ENCODE measurements at places on chromosomes 7 and 10.

DNA sequence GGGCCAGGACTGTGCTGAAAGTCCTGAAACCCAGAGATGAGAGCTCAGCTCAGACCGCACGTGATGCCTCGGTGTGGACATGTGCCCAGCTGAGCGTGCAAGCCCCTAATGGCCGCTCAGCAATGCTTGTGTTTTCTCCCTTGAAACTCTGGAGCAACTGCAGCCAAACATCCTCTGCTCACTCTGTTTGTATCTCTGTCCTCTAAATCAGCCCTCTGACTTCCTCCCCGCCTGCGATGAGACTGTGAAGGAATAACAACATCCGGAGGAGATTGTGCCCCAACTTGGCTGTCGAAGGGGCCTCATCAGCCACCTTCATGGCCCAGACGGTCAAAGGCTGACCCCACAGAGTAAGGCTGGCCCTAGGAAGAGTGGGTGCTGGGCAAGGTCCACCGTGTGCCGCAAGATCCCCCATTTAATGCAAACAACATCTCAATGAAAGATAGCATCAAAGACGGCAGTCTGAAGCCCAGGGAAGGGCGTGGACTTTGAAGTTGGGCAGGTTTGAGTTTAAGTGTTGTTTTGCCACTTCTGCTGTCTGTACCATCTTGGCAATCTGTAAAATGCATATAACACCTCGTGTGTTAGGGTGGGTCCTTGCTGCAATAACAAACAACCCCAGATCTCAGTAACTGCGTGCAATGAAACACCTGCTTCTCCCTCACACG, 39.9 kb downstream of the CALML3 start:
- peak; percentile 61 for DNase-seq

DNA sequence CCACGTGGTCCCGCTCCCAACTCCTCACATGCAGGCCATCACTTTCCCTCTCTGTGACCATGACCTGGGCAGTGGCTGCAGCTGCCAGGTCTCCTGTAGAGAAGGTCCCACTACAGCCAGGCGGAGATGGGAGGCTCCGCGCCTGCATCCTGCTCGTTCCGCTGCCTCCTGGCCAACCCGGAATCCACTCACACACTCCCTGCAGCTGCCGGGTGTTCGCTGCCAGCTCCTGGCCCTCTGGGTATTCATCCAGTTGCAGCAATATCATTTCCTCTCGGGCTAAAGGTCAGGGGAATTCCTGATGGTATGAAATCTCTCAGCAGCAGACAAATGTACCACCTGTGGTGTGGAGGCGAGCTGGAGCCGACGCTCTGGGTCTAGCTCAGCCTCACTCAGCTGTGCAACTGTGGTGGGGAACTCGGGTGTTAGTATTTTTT, 65.7 kb downstream of the TLL2 start:
- no peak for DNase-seq

GRCh38 chr10:47330804-47331203, 8.6 kb downstream of the GDF2 start:
- no peak for DNase-seq

DNA sequence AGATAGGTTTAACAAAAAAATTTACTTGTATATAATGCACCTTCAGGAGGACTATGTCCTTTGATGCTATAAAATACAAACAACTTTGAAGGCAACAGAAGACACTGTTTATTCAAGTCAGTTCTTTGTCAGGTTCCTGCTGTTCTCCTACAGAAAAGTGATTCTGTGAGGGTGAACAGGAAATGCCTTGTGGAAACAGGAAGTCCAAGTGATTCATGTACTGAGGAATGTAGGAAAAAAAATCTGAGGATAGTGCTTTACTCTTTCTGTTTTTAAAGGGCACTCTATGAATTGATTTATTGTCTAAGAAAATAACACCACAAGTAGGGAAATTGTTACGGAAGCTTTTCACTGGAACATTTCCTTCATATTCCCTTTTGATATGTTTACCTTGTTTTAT, 171.9 kb downstream of the HDAC9 start:
- no peak for DNase-seq

DNA sequence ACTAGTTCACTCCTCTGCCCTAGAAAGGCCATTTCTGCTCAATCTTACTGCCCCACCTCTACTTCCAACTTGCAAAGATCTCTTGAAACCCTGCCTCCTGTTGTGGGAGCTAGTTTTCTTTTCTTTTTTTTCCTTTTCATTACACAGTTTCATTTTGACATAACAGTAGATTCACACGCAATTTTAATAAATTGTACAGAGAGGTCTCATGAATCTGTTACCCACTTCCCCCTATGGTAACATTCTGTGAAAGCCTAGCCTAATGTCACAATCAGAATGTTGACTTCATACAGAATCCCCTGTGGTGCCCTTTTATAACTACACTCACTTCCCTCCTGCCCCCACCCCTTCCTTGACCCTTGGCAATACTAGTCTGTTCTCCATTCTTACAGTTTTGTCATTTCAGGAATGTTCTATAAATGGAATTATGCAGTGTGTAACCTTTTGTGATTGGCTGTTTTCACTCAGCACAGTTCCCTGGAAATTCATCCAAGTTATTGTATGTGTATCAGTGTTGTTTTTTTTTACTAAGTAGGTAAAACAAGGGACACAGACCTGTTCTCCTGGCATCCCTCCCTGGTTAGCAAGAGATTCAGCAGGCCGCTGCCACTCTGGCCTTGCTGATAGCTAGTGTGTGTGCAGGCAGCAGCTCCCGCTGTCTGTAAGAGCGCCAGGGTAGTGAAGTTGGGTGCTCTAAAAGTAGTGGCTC, 21.5 kb downstream of the CHST3 start:
- no peak for DNase-seq

DNA sequence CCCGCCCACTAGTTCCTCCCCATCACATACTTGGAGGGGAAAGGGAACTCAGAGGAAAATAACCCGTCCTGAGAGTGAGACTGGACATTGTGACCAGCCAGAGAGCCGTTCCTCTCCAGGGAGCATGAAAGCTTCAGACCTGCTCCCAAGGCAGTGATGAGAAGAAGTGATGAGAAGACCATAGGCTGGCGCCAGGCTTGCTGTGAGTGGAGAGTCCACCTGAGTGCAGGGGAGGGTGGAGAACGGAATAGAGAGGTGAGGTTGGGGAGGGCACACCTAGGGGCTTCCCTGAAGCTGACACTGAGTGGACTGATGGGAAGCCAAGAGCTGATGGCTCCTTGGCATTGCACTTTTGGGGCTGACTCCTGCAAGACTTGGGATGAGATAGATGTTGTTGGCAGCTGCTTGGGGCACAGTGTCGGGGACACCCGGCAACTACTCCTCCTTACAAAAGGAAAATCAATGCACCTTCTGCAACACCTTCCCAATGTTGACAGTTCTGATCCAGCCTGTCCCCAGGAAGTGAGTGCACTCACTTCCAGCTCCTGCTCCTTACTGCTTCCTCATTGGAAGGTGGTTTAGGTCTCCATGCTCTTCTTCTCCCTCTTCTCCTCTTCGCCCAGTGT, 79.4 kb downstream of the EMX2 start:
- no peak for DNase-seq

- no peak for DNase-seq
Observed at GRCh38 chr7:139159900-139160675, 50.6 kb upstream of the ZC3HAV1 start.

- DNase-seq: no peak
Observed at GRCh38 chr10:113958631-113959382, 84.9 kb upstream of the ADRB1 start.

DNA sequence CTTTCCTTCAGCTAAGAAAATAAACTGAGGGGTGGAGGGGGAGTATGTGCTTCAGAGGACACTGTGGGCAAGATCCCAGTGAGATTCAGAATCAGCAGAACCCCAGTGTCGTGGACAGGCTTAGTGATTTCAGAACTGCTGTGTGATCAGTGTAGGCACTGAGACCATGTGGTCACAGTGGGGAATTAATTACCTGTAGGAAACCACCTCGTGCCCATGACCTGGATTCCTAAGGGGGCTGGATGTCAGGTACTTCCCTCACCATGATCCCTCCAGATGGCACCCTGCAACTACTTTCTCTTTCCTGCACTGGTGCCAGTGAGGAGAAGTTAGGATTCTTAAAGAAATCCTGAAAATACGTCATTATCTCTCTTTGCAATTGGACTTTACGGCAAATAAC, 64.4 kb downstream of the HBP1 start:
- no peak for DNase-seq

DNA sequence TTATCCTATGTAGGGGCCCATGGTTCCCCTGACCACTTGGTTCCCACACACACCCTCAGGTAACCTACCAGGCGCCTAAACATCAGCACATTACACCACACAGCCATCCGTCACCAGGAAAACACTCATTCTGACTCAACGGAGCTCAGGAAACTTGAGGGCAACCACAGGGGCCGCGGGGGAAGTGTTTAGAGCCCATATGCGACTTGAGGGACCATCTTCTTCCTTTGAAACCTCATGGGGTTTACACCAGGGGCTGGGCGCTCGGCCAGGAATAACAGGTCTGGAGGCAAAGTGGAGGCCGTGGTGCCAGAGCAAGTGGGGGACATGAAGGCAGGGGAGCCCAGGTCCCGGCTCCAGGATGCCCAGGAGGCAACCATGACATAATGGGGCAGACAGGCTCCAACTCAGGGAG, 1.5 kb downstream of the STX1A start:
- peak; percentile 81 for DNase-seq

DNA sequence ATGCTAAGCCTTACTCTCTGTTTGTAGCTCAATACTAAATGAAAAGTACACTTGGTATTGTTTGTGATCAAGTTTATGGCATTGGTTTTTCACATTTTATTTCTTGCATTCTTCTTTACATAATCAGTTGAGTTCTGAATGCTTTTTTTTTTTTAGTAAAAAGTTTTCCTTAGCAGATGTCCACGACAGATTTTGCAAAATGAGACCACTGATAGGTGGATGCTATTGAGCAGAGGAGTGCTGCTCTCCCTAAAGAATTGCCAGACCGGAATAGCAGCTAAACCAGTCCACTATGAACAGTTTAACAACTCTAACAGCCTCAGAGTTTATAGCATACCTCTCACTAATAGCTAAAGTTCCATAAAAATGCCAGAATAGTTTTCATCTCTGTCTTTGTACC, 225.1 kb upstream of the CACNA2D1 start:
- no peak for DNase-seq

DNA sequence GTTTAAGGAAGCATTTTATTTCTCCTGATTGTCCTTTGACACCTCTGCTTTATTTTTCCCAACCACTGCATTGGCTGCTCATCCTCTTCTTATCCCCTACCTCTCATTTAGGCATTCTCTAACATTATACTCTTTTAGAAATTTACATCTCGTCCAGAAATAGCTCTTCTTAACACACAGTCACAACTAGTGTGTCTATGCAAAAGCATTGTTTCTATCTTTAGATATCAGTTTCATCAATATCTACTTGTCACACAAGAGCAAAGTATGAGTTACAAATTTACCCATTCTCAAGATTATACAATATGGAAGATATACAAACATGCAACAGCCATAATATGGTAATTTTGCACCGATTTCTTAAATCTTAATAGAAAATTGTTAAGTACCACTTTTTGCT, 35.7 kb upstream of the MDFIC start:
- DNase-seq: no peak

GRCh38 chr10:99930731-99931550, 78.8 kb downstream of the DNMBP start:
- no peak for DNase-seq

DNA sequence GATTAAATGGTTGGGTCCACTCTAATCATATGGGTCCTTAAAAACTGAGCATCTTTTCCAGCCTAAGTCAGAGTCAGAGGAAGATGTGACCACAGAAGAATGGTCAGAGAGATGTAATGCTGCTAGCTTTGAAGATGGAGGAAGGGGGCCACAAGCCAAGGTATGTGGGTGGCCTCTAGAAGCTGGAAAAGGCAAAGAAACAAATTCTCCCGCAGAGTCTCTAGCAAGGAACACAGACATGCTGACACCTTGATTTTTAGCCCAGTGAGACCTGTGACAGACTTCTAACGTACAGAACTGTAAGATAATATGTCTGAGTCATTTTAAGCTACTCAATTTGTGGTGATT, 1.5 kb upstream of the EXOC6 start:
- DNase-seq: no peak
